ENCODE measurements at places on chromosomes 11 and 22.

GRCh38 chr11:95764267-95764898, 25.2 kb downstream of the FAM76B start:
- peak; percentile 89 for DNase-seq

DNA sequence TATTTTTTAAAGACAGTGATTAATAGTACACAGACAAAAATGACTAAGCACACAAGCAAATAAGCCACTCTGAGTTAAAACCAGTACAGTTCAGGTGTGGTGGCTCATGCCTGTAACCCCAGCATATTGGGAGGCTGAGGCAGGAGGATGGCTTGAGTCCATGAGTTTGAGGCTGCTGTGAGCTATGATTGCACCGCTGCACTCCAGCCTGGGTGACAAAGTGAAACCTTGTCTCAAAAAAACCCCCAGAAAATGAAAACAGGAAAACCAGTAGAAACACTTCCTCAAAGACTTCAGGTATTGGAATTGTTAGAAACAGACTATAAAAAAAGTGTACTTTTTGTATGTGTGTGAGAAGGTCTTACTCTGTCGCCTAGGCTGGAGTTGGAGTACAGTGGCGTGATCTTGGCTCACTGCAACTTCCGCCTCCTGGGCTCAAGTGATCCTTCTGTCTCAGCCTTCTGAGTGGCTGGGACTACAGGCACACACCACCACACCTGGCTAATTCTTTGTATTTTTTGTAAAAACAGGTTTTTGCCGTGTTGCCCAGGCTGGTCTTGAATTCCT, 33.0 kb downstream of the PPP6R2 start:
- DNase-seq = no peak

DNA sequence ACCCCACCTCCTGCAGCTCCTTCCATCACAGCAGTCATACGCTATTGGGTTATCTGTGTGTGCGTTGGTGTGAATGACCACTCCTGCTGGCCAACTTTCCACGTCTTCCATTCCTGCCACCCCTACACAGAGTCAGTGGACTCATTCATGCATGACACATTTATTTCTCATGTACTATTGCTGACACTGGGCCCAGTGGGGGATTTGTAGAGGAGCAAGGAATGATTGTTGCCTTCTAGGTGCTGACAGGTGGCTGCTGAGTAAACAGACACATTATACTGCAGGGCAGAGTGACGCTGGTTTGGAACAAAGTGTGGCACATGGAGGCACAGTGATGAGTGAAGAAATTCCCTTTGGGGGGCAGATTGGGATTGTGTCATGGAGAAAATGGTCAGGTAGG, 113.9 kb downstream of the CCDC81 start:
- no peak for DNase-seq

DNA sequence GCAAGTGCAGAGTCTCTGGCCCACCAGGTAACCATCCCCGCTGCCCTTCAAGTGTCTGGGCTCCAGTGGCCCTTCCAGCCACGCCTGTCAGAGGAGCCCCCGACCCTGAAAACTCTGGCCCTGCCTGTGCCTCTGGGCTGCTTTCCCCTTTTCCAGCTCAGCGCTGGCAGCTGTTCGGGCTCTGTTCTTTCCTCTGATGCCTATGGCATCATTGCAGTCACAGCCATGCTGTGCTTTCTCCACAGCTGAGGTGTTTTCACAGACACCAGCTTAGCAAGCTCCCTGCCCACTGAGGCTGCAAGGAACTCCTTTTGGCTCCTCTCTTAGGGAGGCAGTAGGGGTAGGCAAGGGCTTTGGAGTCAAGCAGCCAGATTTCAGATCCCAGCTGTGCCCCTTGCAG, 21.2 kb downstream of the P2RX3 start:
- DNase-seq = no peak

DNA sequence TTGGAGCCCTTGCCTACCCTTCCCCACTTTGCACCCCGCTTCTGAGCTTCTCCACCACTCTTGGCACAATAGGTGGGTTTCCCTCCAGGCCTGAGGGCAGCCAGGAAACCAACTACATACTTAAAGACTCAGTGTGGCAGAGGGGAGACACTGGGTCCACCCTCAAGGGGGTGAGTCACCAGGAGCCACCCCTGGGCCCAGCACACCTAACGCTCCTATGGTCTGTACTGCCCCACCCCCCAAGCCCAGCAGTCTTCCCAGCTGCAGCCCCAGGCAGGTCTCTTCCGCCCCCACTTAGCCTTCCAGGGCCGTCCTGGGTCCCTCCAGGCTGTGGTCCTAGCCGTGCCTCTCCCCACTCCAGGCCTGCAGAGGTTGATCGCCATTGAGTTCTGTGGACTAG, 3.2 kb upstream of the TMPRSS13 start:
- no peak for DNase-seq

DNA sequence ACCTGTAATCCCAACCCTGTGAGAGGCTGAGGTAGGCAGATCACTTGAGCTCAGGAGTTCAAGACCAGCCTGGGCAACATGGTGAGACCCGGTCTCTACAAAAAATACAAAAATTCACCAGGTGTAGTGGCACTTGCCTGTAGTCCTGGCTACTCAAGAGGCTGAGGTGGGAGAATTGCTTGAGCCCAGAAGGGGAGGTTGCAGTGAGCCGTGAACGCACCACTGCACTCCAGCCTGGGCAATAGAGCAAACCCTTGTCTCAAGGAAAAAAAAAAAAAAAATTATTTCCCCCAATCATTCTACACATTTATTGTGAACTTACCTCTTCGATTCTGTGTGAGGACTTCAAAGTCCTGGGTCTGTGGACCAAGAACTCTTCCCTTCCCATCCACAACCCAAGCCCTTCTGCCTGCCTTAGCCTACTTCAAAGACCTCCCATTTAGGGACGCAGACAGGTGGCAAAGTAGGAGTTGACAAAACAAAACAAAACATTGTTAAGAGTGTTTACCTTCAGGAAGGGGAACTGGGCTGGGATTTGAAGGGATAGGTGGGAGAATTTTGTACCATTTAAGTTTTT, 3.8 kb upstream of the WEE1 start:
- DNase-seq = no peak

GRCh38 chr11:128488471-128488870, 98.9 kb downstream of the ETS1 start:
- DNase-seq = peak; percentile 68

DNA sequence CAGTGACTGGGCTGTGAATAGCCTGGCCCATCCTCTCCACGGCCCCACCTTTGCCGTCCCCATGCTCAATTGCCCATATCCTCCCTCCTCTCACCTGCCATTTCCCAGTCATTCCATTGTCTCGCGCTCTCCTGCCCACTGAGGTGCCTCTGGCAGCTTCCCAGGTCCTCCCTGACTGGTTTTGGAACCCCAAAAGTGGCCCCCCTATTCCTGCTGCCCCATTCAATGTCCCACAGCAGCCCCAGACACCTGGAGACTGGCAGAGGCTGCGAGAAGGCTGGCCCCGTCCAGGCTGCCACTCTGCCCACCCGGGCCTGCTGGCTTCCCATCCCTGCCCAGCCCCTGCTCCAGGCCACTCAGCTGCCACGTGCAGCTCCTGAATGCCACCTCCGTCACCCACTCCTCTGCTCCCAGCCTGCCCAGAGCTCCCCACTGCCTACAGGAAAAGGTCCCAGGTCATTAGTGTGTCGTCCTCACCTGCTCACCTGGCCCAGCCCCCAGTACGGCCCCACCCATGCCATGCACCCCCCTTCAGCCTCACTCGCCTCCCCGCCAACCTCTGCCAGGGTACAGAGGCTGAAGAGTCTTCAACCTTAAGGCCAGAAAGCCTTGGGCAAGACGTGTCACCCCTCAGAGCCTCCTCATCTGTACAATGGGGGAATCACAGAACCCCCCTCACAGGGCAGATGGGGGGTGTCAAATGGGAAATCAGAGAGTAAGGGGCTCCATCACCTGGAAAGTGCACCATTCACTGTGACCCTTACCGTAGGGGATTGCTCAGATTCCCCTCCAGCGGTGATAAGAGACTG, 37.5 kb downstream of the KCNJ4 start:
- DNase-seq = no peak

DNA sequence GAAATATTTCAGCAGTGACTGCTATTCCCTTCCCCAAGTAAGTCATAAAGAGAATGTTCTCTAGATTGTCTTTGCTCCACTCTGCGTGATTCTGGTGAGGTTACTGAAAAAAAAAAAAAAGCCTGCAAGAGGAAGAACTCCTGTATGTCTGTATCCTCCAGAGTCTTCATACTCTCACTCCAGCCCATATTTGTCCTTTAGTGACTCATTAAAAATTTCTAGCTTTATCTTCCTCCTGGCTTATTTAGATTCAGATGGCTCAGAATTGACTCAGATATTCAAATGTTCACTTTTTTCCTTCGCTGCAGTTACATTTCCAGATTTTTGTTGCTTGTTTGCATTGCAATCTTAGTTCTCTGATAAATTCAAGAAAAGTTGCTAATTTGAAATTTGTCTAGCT, 76.3 kb upstream of the CNTN5 start:
- no peak for DNase-seq

DNA sequence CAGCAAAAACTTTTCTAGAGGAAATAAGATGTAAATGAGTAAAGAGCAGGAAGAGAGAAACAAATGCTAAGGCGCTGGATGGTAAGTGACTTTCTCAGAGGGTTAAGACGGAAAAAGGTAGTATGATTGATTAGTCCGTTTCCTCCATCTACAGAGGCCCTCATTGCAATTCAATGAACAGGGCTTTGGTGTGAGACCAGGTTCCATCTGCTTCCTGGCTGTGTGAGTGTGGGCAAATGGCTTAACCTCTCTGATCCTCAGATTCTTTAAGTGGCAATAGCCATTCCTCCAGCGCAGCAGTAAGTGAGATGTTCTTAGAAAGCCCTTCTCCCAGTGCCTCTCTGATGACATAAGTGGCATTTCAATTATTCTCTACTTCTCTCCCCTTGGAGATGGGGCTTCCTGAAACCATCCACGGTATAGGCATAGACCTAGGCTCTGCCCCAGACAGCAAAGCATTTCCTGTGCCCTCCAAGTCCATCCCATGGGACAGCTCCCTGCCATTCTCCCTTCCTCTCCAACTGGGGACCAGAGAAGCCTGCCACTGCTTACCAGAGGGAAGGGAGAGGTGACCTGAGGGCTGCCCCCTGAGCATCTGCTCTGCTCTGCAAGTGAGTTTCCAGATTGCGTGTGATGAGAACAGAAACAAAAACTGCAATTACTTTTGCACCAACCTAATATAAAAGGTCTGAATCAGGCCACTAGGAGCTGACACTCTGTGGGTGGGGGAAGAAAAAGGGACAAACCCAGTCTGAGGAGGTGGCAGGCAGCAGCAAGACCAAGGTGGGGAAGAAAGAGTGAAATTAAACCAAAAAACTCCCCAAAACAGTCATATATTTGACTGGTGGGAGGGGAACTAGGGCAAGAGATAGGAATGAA, 12.7 kb upstream of the CD44 start:
- DNase-seq = no peak

- no peak for DNase-seq
Observed at GRCh38 chr11:78200553-78200952, 11.8 kb downstream of the USP35 start.

DNA sequence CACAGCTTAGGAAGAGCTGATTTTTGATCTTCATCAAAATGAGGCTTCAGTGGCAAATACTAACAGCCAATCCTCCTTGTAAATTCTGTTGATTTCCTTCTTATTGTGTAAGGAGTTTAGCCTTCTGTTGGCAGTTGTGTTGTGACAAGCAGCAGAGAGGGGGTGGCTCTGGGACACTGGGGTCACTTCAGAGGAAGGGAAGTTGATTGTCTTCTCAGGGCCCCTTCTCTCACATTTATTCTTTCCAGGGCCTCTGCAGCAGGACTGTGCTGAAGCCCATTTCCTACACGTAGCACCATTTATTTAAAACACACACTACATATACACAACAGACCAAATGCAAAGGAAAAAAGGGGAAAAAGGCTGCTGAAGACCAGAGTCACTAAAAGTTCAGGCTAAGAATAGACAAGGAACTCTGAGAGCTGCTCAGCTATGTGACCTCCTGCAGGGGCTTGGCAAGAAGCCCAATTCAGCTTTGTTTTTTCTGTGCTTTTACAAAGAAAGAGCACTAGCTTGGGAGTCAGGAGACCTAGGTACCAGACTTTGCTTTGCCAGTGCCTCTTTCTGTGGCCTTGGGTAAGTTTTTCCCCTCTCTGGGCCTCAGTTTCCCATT, 28.3 kb upstream of the UPB1 start:
- DNase-seq = peak; percentile 69

GRCh38 chr22:28006271-28006670, 87.2 kb upstream of the PITPNB start:
- no peak for DNase-seq

DNA sequence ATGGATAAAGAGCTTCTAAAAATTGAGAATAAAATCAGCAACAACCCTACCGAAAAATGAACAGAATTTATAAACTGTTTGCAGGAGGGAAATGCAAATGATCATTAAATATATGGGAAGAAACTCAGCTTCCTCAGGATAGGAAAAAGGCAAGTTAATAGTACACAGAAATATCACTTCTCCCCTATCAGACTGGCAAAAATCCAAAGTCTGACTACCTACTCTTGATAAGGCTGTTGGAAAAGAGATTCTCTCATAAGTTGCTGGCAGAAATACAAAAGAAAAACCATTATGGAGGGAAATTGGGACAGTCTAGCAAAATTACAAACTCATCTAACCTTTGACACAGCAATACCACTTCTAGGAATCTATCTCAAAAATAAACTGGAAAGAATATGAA, 100.9 kb upstream of the LDLRAD3 start:
- no peak for DNase-seq

DNA sequence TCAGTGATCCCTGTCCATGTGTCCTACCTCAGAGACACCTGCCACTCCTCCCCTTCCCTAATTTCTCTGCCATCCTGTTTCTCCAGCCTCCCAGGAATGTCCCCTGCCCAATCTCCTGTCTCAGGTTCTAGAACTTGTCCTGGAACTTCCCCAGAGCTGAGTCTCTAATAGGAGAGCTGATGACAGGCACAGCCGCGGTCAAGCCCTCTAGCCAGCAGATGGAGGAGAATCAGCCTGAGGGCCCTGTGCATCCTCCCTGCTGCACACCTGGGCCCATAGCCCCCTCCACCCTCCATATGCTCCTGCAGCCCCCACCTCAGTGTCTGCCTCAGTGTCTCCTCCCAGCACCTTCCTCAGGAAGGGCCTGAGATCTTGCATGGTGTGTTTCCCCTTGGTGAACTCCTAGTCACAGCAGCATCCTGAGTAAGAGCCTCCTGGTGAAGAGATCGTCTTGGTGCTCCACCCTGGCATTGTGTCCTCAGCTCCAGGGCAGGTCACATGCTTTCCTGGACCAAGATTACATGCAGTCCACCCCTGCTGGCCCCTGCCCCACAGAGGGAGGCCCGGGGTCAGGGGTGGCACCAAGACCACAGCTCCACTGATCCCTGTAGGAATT, 43.9 kb upstream of the VPREB1 start:
- DNase-seq = no peak

- DNase-seq = no peak
Observed at GRCh38 chr11:102546923-102547471, 16.4 kb upstream of the MMP7 start.
